Brain (organoid and tissue), 16 donors: ENCODE measurements at places on chromosomes 1 and 21. TPM values are rescaled to one million over a fixed set of nuclear protein-coding genes. Genes with fewer than 3 reads are reported as not detected.

Gene DAB1
- 3.4 TPM for polyA plus RNA-seq

Gene MCOLN2
- polyA plus RNA-seq = not detected

Gene MANEAL
- 98.9 TPM for polyA plus RNA-seq

Gene TGFB2
- 7.8 TPM for polyA plus RNA-seq

Gene S100A7A
- not detected for polyA plus RNA-seq

Gene BMP8B
- 10.3 TPM for polyA plus RNA-seq

Gene C1QA
- polyA plus RNA-seq = 86.1 TPM

Gene CATSPERE
- 0.25 TPM for polyA plus RNA-seq

Gene NPL
- 3.2 TPM for polyA plus RNA-seq

Gene TNFSF4
- polyA plus RNA-seq = 0.73 TPM

Gene TNN
- polyA plus RNA-seq = not detected

Gene DMRTA2
- polyA plus RNA-seq = 19.7 TPM

Gene VAV3
- 0.87 TPM for polyA plus RNA-seq

Gene KLF17
- polyA plus RNA-seq = not detected

Gene IL24
- not detected for polyA plus RNA-seq

Gene DOP1B
- 24.2 TPM for polyA plus RNA-seq

Gene LYPD8
- polyA plus RNA-seq = 1.1 TPM

Gene KRTAP7-1
- not detected for polyA plus RNA-seq

Gene OR2T35
- polyA plus RNA-seq = not detected

Gene POMGNT1
- 92.9 TPM for polyA plus RNA-seq

Gene BRINP3
- 3.8 TPM for polyA plus RNA-seq

Gene MFAP2
- 162 TPM for polyA plus RNA-seq

Gene OPTC
- not detected for polyA plus RNA-seq

Gene GPX7
- polyA plus RNA-seq = 24.6 TPM

Gene S1PR1
- 27.3 TPM for polyA plus RNA-seq
